ENCODE measurements at places on chromosomes 6 and 20. TPM values are rescaled to one million over a fixed set of nuclear protein-coding genes. Genes with fewer than 3 reads are reported as not detected.

DNA sequence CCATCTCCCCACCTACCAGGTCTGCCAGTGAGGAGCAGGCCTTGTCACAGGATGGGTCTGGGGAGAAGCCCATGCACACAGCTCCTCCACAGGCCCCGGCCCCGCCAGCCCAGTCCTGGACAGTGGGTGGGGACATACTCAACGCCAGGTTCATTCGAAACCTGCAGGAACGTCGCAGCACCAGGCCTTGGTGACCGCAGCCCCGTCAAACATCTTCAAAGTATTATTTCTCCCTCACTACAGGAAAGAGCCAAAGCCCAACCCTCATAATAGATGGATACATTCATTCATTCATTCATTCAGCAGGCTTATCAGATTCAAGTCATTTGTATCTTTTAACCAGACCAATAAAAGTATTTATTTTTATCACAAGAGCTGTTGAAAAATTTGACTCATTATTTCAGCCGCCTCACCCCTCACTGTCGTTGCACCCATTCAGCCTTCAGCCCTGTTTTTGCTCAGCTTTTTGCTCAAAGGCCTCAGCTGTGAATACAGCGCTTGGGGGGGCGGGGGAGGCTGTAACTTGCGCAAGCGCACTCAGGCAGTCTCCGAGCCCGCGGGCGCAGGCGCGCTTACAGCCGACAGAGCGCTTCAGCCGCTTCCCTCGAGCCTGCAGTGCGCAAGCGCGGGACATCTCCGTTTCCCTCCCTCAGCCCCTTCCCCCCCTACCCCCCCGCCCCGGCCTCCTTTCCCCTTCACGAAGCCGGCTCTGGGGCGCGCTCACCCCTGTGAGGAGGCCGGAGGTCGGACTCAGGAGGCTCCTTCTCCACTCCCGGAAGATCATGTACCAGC, at the start of gene C6orf136:
TSS of gene C6orf136 (plus strand) at position 684 of the 792 bp plus-strand sequence. CDS start at position 783, 99 bp downstream.
- peak; percentile 75 for DNase-seq

The KCNG1 gene
- not detected for total RNA-seq

GRCh38 chr6:87287251-87287650, 35.1 kb upstream of the SMIM8 start:
- no peak for DNase-seq

DNA sequence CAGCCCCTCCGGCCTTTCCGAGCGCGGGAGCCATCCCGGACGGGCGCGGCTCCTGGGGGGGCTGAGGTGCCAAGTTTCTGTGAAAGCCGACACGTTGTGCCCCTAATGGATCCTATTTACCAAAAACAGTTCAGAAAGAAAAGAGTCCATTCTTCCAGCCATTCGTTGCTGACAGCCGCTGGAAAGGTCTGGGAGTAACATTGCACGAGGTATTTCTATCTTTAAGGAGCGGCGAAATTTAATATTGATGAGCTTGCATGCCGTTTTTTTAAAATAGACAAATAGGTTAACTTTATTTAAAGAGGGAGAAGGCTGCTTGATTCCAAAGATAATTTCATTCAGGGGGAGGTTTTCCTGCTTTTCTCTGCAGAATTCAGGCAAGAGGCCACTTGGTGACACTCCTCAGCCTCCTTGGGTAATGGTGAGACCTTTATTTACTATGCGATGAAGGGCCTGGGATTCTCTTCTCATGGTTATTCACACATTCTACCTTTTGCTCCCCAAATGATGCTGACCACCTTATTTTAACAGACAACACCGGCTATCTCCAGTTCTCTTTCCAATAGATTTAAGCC, 988 bp downstream of the TIAM2 start:
- DNase-seq, result no peak

- no peak for DNase-seq
Measured at GRCh38 chr6:148316308-148316707, 26.3 kb upstream of the SASH1 start.

DNA sequence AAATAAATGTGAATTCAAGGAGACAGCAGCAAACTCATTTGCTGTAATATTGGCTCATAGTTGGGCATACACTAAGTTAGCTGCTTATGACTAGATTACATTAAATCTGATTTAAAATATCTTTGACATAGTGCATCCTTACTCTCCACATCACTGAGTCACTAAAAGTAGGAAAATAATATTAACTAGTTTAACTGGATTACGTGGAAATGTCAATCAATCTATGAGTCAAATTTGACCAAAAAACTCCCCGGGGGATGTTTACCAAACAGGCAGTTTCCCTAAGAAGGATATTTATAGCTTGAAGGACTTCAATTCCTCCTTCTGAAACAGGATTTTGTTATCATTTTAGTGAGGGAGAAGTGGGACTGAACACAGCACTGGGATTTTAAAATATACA, 366.5 kb downstream of the ESR1 start:
- no peak for DNase-seq

The BPIFB2 gene
- total RNA-seq, result not detected

The RAET1G gene
- not detected for total RNA-seq

The CCDC167 gene
- 74.9 TPM for total RNA-seq

Measured in GM12878 (cell line).